Psoas muscle (tissue), 8 donors: ENCODE measurements at places on chromosomes 11 and 22. TPM values are rescaled to one million over a fixed set of nuclear protein-coding genes. Genes with fewer than 3 reads are reported as not detected.
A peak's percentile ranks its signal among the peaks of the same experiment; 100 is the strongest.

DNA sequence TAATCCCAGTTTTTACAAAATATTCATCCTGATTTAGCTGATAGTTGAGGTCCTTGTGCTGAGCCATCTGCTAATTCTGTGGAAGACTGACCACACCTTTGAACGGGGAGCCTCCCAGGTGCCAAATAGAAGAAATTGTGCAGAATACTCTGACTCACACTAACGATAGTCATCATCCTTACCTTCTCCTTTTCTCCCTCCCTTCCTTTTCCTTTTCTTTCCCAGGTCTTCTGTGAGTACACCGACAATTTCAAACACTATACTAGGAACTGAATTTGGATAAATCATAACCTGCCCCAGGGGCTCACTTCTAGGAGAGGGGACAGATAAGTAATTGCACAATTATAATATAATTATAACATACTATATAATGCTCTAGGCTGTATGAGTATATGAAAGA lies 73.1 kb upstream of the CTSC start:
- H3K4me3 ChIP-seq, result no peak overlapping the region
- H3K36me3 ChIP-seq, result no peaks in the 10 kb centered on the region
- H3K4me1 ChIP-seq, result no peaks in the 10 kb centered on the region

GRCh38 chr11:1597331-1597993 lies 632 bp downstream of the KRTAP5-2 start:
- no peaks in the 10 kb centered on the region for H3K36me3 ChIP-seq
- H3K4me3 ChIP-seq, result no peak overlapping the region
- no peaks in the 10 kb centered on the region for H3K27me3 ChIP-seq
- DNase-seq, result no peak

- no peak overlapping the region for H3K27ac ChIP-seq
- H3K27me3 ChIP-seq, result no peaks in the 10 kb centered on the region
- no peak overlapping the region for H3K4me3 ChIP-seq
- DNase-seq, result no peak
Measured at GRCh38 chr11:33713856-33714398, 13.3 kb upstream of the C11orf91 start.

The BCO2 gene
- 4.7 TPM for total RNA-seq

The MRGPRF gene
- 2.9 TPM for total RNA-seq

DNA sequence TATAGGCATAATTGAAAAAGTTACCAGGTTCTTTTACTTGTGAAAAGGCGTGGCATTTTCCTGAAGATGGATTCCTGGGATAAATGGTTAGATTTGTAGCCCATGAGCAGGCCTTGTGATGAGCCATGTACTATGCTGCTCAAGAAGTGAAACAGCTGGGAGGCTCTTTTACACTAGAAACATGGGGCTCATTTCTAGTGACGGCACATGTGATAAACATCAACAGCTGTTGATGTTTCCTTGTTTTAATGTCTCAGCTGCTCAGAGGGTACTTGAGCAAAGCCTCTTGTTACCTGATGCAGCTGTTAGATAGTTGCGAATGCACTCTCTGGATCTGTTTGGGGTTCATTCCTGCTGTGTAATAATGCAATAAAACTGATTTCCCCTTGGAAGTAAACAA lies 396.8 kb downstream of the GUCY1A2 start:
- no peak overlapping the region for H3K27ac ChIP-seq
- DNase-seq, result no peak
- no peaks in the 10 kb centered on the region for H3K27me3 ChIP-seq
- no peaks in the 10 kb centered on the region for H3K4me1 ChIP-seq
- H3K4me3 ChIP-seq, result no peak overlapping the region

GRCh38 chr11:45163956-45164575 lies 17.6 kb downstream of the PRDM11 start:
- DNase-seq, result no peak
- no peaks in the 10 kb centered on the region for H3K27me3 ChIP-seq
- H3K36me3 ChIP-seq, result no peaks in the 10 kb centered on the region
- H3K4me1 ChIP-seq, result peaks cover 40% of the 10 kb centered on the region
- H3K27ac ChIP-seq, result no peak overlapping the region
- H3K4me3 ChIP-seq, result no peak overlapping the region

GRCh38 chr22:21629255-21630149 lies at the start of gene YDJC:
Gene YDJC (minus strand): TSS chr22:21630022. CDS start chr22:21630014, 8 bp downstream.
- peak within 1 kb of the TSS; percentile 86 for H3K4me3 ChIP-seq
- peaks cover 3% of the 10 kb centered on the region for H3K4me1 ChIP-seq
- no peaks in the 10 kb centered on the region for H3K36me3 ChIP-seq
- no peaks in the 10 kb centered on the region for H3K27me3 ChIP-seq

The B4GALNT4 gene
- 0.12 TPM for total RNA-seq

DNA sequence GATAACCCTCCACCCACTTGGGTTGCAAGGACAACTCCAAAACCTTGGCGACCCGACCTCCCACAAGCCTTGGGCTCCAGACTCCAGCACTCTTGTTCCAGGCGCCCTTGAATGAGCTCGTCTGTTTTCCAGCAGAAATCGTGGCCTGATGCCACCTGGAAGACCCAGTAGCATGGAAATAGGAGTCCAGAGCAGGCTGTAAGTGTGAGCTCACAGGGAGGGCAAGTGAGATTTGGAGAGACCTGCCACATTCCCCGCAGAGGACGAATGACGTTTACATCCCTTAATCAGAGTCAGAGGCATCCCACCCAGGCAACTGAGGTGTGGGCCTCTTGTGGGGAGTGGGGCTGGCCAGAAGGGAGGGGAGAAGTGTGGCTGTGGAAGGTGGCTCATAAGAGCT lies 71.9 kb downstream of the LDLRAD3 start:
- H3K36me3 ChIP-seq, result no peaks in the 10 kb centered on the region
- DNase-seq, result peak; percentile 56
- no peak overlapping the region for H3K4me3 ChIP-seq

DNA sequence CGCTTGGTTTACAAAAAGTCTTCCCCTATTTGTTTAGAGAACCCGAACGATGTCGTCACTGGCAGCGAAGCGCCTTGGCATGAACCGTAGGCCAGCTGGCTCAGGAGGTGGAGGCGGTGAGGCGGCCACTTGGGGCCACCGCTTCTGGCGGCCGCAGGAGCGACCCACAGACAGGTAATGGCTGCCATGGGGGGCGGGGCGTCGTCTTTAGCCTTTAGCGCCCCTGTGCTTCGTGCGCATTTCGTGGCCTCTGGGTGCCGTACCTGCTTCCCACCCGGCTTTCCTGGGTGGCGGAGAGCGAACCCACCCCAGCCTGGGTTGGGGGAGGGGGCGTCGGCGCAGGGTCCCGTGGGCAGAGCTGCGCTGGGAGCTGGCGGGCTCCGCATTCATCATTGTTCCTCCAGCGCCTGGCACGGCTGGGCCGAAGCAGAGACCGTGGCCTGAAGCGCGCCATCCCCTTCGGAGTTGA lies 469 bp upstream of the OSBP2 start:
- H3K27me3 ChIP-seq, result no peaks in the 10 kb centered on the region
- H3K27ac ChIP-seq, result peak overlapping the region; percentile 47
- H3K36me3 ChIP-seq, result no peaks in the 10 kb centered on the region
- peaks cover 7% of the 10 kb centered on the region for H3K4me1 ChIP-seq
- peak overlapping the region; percentile 73 for H3K4me3 ChIP-seq
